Posterior vena cava (tissue), 2 donors: ENCODE measurements at places on chromosomes 11 and 22.

DNA sequence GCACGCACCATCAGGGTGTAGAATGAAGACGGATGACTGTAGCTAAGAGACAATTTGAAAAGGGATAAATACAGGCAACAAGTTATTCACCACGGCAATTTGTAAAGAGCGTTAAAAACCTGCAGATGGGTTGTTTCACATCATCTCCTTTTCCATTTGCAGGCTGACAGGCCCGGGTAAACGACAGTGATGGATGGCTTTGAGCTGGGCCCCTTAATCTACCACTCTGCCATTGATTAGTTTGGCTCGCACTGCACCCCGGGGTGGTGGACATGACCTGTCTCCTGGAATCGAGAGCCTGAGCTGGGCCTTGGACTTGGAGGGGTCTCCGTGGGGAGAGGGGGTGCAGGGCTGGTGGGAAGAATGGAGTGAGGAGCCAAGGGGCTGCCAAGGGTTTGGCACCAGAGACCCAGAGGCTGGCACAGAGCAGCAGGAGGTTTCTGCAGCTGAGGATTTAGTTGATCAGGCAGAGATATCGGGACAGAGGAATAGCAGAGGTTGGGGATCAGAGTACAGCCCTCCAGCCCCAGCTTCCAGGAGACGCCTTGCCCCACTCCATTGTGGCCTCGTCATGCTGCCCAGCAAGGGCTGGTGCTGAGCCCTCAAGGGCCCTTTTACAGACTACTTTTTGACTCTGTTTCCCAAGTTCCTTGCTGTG, 110.6 kb upstream of the NECTIN1 start:
- DNase-seq = peak; percentile 49

DNA sequence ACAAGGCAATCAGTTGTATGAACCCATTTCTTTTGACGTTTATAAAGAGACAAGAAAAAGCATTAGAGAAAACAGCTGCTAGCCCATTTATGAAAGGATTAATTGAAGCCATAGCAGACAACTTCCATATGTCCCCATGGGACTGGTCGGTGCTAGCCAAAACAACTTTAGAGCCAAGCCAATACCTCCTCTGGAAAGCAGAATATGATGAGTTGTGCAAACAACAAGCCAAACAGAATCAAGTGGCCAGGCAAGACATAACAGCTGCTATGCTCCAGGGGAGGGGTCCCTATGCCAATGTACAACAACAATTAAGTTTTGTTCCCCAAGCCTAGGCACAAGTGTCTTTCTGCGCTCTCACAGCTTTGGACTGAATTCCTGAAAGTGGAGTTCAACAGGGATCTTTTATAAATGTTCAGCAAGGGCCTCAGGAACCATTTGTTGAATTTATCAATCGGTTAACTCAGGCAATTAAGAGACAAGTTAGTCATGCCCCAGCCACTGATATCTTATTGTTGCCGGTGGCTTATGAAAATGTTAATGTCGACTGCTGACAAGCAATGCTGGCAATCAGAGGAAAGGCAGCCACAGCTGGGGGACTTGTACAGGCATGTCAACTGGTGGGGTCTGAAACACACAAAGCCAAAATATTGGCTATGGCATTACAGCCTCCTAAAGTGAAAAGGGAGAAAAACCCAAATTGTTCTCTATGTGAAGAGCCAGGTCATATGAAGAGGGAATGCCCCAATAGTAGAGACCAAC, 1593.1 kb upstream of the TENM4 start:
- DNase-seq = no peak

DNA sequence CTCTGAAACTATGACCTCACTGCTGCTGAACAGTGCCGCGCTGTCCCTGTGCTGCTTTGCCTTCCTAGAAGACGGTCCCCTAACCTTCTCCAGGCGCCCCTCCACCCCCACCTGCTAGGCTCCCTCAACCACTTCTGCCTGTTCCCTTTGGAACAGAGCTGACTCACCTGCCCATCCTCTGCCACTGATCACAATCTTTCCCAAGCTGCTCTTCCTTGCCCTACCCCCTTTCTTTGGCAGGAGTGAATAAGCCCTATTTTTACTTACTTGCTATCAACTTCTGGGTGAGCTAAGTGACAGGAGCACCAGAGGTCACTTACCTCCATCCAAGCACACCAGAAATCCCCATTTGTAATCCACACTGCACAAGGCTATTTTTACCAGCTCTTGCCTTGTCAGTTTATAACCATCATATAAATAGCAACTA, 116.0 kb upstream of the BID start:
- no peak for DNase-seq

GRCh38 chr11:86876716-86877234, 76.4 kb downstream of the PRSS23 start:
- DNase-seq = no peak

DNA sequence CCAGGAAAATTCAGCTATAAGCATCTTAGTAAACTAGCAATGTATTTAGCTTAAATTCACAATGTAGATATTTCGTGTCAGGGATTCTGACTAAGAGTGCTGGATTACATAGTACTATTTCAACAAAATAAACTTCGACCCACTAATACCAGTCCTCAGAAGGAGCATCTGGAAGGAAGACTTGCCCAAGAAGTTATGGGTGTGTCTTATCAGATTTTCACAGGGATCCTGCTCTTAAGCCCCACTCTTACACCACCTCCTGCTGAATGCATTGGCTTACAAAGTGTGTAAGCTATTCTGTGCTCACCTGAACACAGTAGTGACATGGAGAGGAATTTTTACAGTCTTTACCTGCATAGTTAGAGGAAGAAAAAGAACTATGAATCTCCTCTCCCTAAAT, 35.4 kb upstream of the ANO5 start:
- DNase-seq = no peak

GRCh38 chr11:32099516-32099915, 8.6 kb downstream of the RCN1 start:
- DNase-seq = no peak

- DNase-seq = no peak
These were observed 5.0 kb upstream of the APOL5 start for GRCh38 chr22:35712672-35713071.

- DNase-seq = no peak
These were observed 921 bp upstream of the NUCB2 start for GRCh38 chr11:17275400-17276235.

- DNase-seq = peak; percentile 87
These were observed 5.1 kb downstream of the MRGPRF start for GRCh38 chr11:69007975-69008381.

GRCh38 chr22:24845041-24845898, 39.3 kb downstream of the SGSM1 start:
- DNase-seq = peak; percentile 88

DNA sequence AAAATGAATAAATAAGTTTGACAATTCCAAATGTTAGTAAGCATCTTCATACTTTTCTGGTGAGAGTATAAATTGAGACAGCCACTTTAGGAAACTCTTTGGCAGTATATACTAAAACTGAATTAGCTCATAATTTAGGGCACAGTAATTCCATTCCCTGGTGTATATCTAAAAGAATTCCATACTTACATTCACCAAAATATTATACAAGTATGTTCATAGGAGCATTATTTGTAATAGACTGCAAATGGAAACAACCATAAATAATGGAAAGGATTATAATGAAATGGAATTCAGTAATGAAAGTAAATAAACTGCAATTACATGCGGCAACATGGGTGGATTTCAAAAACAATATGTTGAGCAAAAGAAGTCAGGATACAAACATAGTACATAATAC, 315.8 kb upstream of the LRRC4C start:
- DNase-seq = no peak

- DNase-seq = no peak
These were observed 122.7 kb downstream of the DBX1 start for GRCh38 chr11:20037396-20038153.

DNA sequence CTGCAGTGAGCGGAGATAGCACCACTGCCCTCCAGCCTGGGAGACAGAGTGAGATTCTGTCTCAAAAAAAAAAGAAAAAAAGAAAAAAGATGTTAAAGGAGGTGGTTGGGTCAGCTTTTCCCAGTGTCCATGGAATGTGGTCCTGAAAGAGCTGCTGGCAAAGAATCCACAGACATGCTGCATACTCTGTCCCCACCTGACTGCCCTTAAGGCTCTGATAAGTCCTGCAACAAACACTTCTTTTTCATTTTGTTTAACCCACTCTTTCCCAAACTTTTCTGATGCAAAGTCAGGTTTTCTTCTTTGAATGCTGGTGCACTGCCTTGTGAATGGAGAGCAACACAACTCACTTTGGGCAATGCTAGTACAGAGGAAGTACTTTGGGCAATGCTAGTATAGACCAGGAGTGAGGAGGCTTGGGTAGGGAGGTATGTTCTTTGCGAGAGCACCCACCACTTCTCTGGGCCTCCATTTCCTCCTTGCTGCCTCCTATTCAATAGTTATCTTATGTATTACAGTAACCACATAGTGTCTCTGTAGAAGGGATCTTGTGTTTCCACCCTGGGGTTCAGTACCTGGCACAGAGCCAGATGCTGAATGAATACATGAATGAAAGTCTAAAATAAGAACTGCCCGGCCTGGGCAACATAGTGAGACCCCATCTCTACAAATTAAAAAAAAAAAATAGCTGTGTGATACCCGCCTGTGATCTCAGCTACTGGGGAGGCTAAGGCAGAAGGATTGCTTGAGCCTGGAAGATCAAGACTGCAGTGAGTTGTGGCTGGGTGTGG, 18.9 kb downstream of the LIF start:
- no peak for DNase-seq

DNA sequence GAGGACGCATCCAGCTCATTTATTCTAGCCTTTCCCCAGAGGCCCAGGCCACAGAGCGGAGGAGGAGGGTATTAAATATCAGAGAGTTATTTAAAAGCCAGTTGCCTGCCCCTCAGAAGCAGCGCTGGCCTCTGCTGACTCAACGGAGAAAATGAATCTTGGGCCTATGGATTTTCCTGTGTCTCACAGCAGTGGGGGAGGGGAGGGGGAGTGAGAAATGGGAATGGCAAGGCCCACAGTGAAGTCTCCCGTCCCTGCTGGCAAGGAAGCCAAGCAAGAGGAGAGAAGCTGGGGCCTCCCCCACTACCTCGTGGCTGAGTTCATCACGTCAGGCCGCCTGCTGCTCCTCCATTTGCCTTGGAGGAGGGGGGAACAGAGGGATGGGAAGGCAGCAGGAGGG, 4.5 kb upstream of the TPBGL start:
- no peak for DNase-seq

DNA sequence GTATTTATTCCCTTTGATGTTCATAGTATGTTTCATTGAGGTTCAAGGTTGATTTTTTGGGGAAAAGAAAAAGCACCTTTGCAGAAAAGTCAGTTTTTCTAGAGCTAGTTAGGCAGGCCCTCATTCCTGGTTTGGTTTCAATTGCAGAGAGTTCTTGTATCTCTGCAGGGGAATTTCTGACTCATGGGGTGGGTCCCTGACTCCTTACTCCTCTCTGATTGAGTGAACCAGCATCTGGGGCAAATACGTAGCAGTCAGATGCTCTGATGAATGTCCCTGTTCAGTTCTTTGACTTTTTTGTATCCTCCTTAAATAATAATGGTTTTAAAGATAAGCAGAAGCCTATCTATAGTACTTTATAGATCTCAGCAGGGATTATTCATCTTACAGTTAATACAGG, 7.7 kb upstream of the NCR3LG1 start:
- DNase-seq = no peak

- no peak for DNase-seq
These were observed 1127.1 kb upstream of the CNTN5 start for GRCh38 chr11:97893612-97894011.

- no peak for DNase-seq
These were observed 28.4 kb upstream of the RBFOX2 start for GRCh38 chr22:36056980-36057379.

- DNase-seq = no peak
These were observed 9.2 kb downstream of the LIN7C start for GRCh38 chr11:27497284-27497866.

- no peak for DNase-seq
These were observed 707.4 kb upstream of the CHORDC1 start for GRCh38 chr11:90930252-90930651.

DNA sequence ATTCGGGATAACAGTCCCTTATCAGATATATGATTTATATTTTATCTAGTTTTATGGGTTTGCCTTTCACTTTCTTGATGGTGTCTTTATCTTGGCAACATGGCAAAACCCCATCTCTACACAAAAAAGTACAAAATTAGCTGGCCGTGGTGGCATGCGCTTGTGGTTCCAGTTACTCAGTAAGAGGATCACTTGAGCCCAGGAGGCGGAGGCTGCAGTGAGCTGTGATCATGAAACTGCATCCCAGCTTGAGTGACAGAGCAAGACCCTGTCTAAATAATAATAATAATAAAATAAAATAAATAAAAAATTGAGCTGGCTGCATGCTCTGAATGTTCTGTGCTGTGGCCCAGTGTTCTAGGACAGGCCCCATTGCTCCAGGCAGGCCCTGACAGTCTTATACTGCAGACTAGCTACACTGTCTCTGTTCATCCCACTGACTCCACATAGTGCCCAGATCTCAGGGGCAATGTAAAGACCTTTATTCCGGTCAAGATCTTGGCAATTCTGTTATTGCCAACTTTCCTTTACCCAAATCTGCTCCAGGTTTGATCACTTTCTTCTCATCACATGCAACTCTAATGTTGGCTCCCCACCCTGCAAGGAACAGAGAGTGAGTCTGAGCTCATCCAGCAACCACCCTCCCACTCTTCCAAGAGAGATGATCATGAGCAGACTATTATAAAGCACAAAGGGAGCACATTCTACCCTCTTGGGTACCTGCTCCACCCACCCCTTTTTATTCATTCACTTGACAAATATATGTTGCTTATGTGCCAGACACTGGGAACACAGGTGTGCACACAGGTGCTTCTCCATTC, 8.8 kb downstream of the HSPA8 start:
- DNase-seq = no peak

GRCh38 chr11:86138958-86139357, 70.1 kb upstream of the PICALM start:
- no peak for DNase-seq

DNA sequence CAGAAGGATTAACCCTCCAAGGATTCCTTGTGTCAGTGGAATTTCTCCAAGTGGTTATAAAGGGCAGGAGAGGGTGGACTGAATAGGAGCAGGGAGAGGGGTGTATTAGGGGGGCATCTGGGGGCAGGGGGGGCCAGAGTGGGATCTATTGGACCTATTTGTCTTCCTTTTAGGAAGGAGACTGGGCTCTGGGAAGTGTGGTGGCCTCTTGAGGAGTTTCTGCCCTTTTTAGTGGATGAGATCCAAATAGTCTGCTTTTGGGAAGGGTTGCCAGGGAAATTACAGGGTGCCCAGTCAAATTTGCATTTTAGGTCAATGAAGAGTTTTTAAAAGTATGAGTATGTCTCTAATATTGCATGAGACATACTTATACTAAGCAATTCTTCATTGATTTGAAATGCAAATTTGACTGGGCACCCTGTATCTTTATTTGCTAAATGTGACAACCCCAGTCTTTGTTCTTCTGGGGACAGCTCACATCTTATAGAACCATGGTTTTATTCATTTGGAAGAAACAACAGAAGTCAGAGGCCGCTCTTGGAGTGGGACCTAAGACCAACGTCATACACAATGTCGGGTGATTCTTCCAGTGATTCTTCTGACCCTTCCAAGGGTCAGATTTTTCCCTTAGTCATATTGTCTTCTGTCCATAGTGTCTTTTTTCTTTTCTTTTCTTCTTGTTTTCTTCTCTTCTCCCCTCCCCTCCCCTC, 429 bp upstream of the SLC22A6 start:
- DNase-seq = no peak

- no peak for DNase-seq
These were observed 342.3 kb upstream of the CCDC179 start for GRCh38 chr11:23202611-23203010.
